ENCODE measurements at places on chromosomes 2 and 18. TPM values are rescaled to one million over a fixed set of nuclear protein-coding genes. Genes with fewer than 3 reads are reported as not detected.

GRCh38 chr2:104834431-104835153 is 19.3 kb upstream of the POU3F3 start:
- DNase-seq, result no peak

DNA sequence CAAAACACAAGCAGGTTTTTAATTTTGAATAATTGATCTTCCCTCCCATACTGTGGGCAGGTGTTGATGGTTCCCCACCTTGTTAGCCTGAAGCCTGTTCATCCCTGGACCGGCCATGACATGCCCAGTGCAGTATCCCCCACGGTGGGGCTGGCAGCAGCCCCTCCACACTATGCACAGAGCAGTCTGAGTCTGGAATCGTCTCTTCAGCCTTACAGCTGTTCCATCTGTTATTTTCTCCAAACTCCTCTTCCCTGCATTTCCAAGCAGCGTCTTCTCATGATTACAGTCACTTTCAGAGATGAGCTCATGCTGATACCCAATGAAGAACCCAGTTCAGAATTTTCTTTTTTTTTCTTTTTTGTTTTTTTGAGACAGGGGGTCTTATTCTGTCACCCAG is 68.2 kb downstream of the ADI1 start:
- no peak for DNase-seq

DNA sequence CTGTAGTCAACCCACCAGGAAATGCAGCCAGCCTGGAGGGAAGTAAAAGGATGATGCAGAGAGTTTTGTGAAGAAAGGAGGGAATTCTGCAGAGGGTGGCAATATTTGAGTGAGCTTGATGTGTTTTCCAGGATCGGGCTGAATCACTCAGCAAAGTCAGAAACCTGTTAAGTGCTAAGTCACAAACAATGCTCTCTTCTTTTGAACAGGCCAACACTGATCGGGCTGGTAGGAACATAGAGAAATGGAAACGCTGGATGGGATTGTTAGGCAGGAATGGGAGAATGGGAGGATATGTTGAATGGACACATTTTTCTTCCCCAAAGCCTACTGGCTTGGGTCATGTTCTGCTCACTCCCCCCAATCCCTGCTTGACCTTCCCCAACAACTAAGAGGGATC is 36.6 kb downstream of the KCNS3 start:
- no peak for DNase-seq

DNA sequence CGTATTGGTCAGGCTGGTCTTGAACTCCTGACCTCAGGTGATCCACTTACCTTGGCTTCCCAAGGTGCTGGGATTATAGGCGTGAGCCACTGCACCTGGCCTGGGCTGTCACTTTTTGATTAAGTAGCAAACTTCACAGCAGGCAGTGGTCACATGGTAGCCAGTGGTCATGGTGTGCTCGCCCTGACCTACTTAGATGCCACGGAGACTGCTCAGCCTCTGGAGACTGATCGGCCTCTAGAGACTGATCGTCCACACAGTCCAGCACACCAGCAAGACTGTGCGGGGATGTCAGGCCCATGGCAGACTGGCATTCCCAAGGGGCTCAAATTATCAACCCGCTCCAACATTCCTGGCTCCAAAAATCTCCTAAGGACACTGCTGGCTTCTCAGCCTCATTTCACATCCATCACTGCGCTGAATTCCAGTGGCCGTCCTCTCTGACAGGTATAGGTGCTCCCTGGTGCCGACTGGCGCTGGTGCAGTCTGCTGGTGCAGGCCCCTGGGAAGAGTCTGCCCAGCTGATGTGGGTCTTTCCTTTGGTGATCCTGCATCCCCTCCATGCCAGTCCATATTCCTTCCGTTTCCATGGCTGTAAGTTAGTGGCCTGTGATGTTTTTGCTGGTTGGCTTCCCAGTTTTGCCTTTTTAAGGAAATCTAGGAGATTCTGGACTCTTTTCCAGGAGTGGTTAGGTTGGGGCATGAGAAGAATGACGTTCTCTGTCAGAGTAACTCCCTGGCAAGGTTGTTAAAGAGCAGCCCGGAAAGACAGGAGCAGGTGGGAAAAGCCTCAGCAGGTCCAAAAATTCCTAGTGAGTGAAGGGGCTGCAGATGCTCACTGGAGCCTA is 374.5 kb upstream of the HS6ST1 start:
- no peak for DNase-seq

The TMEM163 gene
- 11.6 TPM for total RNA-seq

- DNase-seq, result no peak
Measured at GRCh38 chr2:232861353-232861752, 8.7 kb upstream of the SNORC start.

DNA sequence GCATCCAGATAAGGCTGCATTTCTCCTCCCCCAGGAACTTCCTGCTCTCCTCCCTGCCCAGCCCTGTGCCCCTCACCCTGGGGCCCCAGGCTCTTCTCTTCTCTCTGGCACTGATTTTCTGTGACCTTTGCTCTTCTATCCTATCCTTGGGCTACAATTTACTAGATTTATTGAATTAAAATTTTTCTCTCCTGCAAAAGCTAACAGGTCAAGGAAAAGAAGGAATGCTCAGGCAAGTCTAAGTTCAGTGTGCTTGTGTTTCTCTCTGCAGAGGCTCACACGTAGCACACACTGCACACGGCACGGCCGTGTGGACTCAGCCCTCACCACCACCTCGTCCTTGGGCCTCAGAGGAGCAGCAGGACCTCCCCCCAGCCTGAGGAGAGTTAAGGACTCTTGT is 94.2 kb upstream of the SNTG2 start:
- no peak for DNase-seq

DNA sequence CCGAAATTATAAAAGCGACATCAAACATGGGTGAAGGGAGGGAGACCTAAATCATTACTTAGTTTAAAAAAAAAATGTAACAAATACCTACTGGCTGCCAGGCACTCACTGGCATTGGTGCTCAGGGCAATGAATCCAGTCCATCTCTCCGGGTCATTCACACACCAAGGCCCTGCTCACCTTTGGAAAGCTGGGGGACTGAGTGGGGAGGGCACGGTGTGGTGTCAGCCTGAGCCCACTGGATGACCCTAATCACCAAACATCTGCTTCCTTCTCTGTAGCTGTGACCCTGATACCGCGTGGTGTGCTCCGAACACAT is 336 bp upstream of the DDX1 start:
- DNase-seq, result no peak

The HOXD12 gene
- total RNA-seq, result not detected
